ENCODE measurements at places on chromosomes 2 and 18. TPM values are rescaled to one million over a fixed set of nuclear protein-coding genes. Genes with fewer than 3 reads are reported as not detected.

The FOSL2 gene
- total RNA-seq: 34.2 TPM

The PDCL3 gene
- total RNA-seq: 16.7 TPM

The PAIP2B gene
- 86.6 TPM for total RNA-seq

The CCDC74B gene
- not detected for total RNA-seq

The MAP2 gene
- 19.3 TPM for total RNA-seq

The TRIM43B gene
- total RNA-seq: not detected

The KIAA2012 gene
- not detected for total RNA-seq

The ZAP70 gene
- 0.75 TPM for total RNA-seq

The TAF1B gene
- total RNA-seq: 9.7 TPM

The FAM110C gene
- 3.9 TPM for total RNA-seq

The CRYGD gene
- total RNA-seq: not detected

The SKA1 gene
- total RNA-seq: 0.33 TPM

The AQP12A gene
- not detected for total RNA-seq

The SAG gene
- total RNA-seq: not detected

The CRIM1 gene
- total RNA-seq: 81.8 TPM

The REG3A gene
- total RNA-seq: not detected

The FBXO36 gene
- 0.69 TPM for total RNA-seq

The GPR55 gene
- total RNA-seq: 0.11 TPM

The RALB gene
- total RNA-seq: 39.4 TPM

The PXDN gene
- total RNA-seq: 18.7 TPM

The SCN2A gene
- not detected for total RNA-seq

The C2orf66 gene
- not detected for total RNA-seq

The TLX2 gene
- total RNA-seq: not detected

The LRRC30 gene
- total RNA-seq: not detected

The LONRF2 gene
- total RNA-seq: 15.7 TPM

The GPBAR1 gene
- total RNA-seq: 0.52 TPM

The CCDC102B gene
- total RNA-seq: 4.6 TPM

The TANK gene
- 25.6 TPM for total RNA-seq

The TXNDC2 gene
- not detected for total RNA-seq

The HAT1 gene
- total RNA-seq: 43.1 TPM

The CRACDL gene
- total RNA-seq: 6.4 TPM

The SGPP2 gene
- 23.2 TPM for total RNA-seq

The LIMS3 gene
- total RNA-seq: 4.6 TPM

The CXCR1 gene
- 0.94 TPM for total RNA-seq

The MALL gene
- 8.0 TPM for total RNA-seq

The TMEM178A gene
- 3.2 TPM for total RNA-seq

The BOLL gene
- not detected for total RNA-seq

The LYG1 gene
- total RNA-seq: 0.63 TPM

The SLC4A3 gene
- 428 TPM for total RNA-seq

The FAM117B gene
- total RNA-seq: 2.9 TPM

The REG3G gene
- total RNA-seq: not detected

The ACSL3 gene
- total RNA-seq: 52.8 TPM

The LAMA1 gene
- 0.44 TPM for total RNA-seq

The GPC1 gene
- 173 TPM for total RNA-seq

The ALLC gene
- not detected for total RNA-seq

The PPM1G gene
- 31.7 TPM for total RNA-seq

The MGAT4A gene
- total RNA-seq: 19.3 TPM

The COL5A2 gene
- 7.8 TPM for total RNA-seq

The MERTK gene
- total RNA-seq: 15.2 TPM

The VRK2 gene
- total RNA-seq: 20.0 TPM

The NTSR2 gene
- not detected for total RNA-seq

The PDE1A gene
- total RNA-seq: 5.2 TPM

The CRYBA2 gene
- not detected for total RNA-seq

The ANO7 gene
- 2.6 TPM for total RNA-seq

The FAHD2B gene
- 20.0 TPM for total RNA-seq

The EMILIN1 gene
- total RNA-seq: 30.2 TPM

The PDIA6 gene
- 110 TPM for total RNA-seq

The CHAC2 gene
- total RNA-seq: 3.2 TPM

The ACTR3 gene
- 76.6 TPM for total RNA-seq
